Tibial nerve (tissue), 4 donors: ENCODE measurements at places on chromosomes 4 and X. TPM values are rescaled to one million over a fixed set of nuclear protein-coding genes. Genes with fewer than 3 reads are reported as not detected.

The CACNA1F gene
- 0.22 TPM for total RNA-seq

The SPIN3 gene
- total RNA-seq, result 16.4 TPM

The KLHL13 gene
- total RNA-seq, result 3.0 TPM

DNA sequence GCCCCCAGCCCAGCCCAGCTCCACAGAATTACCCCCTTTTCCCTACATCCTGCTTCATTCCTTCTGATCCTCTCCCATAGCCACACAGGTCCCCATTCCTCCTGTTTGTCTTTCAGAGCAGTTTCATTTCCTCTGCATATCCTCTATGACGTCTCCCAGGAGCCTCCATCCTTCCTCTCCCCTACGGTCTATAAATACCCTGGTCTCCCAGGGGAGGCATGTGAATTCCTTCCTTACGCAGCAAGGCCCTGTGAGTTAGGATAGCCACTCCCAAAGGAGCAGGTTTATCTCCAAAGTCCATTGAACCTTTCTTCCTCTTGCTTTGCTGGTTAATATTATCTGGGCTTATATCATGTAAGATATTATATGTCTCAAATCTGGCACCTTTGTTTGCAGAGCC lies 8.4 kb upstream of the APLN start:
- DNase-seq, result no peak

The PLS3 gene
- total RNA-seq, result 85.9 TPM
